ENCODE measurements at places on chromosomes 7 and 10.

GRCh38 chr10:121796342-121796741 lies 131.5 kb downstream of the ATE1 start:
- no peak for DNase-seq

DNA sequence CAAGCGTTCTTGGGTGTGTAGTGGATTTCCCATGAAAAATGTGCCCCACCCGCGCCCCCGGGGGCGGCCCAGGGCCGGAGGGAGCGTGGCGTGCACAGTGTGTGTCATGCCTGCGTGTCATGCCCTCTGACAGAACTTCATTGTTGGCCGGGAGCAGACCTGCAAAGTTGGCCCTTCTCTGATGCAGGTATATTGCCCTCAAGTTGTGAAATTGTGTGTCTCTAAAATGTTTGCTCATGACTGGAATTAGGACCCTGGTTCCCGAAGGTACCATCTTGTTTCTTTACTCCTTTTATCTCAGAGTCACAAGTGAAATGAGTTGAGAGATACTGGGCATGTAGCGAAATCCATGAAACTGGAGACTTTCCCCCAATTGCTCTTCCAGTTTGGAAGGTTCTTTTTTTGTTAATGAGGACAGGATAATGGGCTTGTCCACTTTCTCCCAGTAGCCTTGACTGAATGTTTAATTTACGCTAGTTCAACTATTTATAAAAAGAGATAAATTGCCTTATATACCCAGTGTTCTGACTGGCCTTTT lies 26.2 kb downstream of the ADK start:
- DNase-seq: no peak

GRCh38 chr7:123879628-123880027 lies 34.7 kb downstream of the HYAL4 start:
- DNase-seq: no peak

DNA sequence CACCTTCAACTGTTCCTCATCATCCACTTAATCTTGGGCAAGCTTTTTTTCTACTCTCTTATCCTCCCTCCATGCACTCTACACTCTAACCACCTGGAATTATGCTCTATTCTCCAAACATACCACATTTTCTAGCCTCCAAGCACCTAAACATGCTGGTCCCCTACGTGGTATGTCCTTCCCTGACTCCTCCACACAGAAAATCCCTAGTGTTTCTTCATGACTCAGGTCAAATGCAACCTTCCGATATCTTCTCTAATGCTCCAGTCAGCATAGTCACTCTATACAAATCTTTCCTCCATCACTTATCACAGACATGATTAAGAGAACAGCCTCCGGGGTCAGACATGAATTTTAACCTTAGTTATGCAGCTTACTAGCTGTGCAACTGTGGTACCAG lies 68.8 kb downstream of the ARMH3 start:
- DNase-seq: no peak

- DNase-seq: no peak
Measured at GRCh38 chr10:92891885-92892690, 43.8 kb downstream of the EXOC6 start.

- no peak for DNase-seq
Measured at GRCh38 chr7:32618470-32618869, 123.2 kb downstream of the AVL9 start.

DNA sequence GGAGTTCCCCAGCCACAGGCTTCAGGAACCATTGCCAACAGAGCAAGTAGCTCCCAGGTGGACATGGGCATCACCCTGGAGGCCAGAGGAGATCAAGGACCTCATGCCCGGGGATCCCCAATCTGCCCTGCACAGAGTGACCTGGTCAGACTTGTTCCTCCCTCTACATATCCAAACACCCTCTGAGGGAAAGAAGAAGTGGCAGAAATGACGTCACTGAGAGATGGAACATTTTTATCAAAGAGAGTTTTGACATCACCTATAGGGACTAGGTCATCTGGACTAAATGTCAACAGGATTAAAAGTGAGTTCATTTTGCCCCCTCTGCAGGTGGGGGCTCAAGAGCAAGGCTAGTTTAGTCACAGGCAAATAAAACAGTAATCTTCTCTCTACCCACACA lies 273.7 kb downstream of the SKAP2 start:
- no peak for DNase-seq

- no peak for DNase-seq
Measured at GRCh38 chr10:11595395-11595692, 16.1 kb downstream of the USP6NL start.

- no peak for DNase-seq
Measured at GRCh38 chr7:41047789-41048191, 655.1 kb downstream of the INHBA start.

DNA sequence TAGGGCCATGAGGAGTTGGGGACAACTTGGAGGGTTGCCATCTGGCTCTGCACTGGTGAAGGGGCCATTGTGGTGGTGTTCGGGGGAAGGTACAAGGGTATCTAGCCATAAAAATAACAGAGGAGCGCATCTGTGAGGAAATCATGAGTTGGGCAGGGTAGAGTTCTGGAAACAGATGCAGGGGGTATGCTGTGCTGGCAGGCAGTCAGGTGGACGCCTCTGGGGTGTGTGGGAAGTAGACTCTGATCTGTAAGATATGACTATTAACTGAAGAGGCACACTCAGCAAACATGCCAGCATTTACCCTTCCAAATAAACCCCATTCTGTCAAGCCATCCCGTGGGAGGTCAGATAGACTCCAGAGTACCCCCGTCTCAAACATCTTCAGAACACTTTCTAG lies 79.8 kb downstream of the CLEC2L start:
- DNase-seq: no peak

DNA sequence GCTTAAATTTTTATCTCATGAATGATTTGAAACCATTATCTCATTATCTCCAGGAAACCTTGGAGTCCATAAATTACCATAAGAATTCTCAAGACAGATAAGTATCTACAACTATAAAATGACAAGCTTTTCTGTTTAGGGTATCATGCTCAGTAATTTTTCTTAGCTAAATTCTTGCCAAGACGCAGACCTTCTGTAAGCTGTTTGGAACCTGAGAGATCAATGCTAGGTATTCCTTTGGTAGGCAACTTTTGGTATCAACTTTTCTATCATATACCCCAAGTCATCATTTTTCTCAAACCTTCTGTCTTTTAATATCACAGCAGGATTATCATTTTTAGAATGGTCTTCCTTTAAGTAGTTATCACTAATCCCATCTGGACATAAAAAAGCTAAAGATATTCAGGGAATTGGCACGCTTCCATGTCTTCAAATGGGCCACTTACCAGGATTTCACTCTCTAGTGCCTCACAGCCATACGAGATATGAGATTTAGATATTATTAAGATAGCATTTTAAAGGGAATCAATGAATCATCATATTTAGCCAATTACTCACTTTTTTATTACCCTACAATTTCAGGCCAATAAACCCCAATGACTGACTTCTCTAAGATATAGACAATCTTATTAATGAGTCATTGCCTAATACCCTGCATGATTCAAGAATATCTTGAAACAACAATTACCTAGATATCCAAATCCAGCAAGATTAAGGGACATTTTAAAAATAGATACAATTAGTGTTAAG lies 544.1 kb downstream of the HTR7 start:
- DNase-seq: no peak

DNA sequence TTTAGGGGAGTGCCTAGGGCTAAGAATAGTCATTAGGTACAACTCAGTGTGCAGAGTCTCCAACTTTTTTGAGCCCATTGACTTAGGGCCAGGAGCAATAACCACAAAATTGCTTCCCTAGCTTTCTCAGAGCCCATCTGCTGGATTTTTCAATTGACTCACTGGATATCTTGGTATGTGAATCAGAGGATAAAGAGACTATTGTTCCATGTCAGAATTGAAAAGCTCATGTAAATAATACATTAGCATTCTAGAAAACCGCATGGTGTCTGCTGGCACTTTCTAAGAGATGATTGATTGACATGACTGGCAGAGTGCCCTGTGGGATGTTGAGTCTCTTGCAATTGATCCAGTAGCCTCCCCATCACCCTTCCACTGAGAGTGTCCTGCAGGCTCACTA lies 246.2 kb downstream of the CCDC7 start:
- no peak for DNase-seq

GRCh38 chr7:99597762-99598501 lies at the start of gene TMEM225B:
Gene TMEM225B, plus strand, starts transcription at chr7:99598267. Its CDS starts 6,122 bp downstream, at chr7:99604389.
- DNase-seq: no peak

DNA sequence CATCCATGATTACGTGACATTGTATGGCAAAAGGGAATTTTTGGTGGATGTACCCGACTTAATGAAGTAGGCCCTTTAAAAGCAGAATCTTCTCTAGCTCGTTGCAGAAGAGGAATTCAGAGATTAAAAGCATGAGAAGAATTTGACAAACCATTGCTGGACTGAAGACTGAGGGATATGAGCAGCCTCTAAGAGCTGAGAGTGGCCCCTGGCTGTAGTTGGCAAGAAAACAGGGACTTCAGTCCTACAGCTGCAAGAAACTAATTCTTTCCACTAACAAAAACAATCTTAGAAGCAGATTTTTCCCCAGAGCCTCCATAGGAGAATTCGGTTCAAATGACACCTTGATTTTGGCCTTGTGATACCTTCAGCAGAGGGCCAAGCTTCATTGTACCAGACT lies 34.1 kb downstream of the MACC1 start:
- no peak for DNase-seq

GRCh38 chr7:98205162-98205845 lies 5.9 kb upstream of the BHLHA15 start:
- no peak for DNase-seq

- DNase-seq: no peak
Measured at GRCh38 chr10:75427951-75428350, 3.5 kb upstream of the LRMDA start.

DNA sequence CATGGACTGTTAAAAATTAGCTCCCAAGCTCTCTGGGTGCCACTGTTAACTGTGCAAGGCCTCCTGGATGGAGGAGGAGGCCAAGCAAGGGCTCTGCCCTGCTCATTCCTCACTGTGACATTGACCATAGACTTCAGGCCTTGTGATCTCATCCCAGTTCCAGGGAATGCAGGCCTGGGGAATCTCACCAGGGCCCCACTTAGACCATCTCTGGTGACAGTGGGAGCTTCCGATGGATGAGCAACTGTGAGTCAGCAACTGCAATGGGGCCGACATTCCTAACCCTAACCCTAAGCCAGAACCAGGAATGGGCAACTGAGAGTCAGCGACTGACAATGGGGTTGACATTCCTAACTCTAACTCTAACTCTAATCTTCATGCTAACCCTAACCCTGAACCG lies 50.4 kb upstream of the MSMB start:
- no peak for DNase-seq

GRCh38 chr7:99039384-99039891 lies 104.5 kb downstream of the SMURF1 start:
- no peak for DNase-seq

DNA sequence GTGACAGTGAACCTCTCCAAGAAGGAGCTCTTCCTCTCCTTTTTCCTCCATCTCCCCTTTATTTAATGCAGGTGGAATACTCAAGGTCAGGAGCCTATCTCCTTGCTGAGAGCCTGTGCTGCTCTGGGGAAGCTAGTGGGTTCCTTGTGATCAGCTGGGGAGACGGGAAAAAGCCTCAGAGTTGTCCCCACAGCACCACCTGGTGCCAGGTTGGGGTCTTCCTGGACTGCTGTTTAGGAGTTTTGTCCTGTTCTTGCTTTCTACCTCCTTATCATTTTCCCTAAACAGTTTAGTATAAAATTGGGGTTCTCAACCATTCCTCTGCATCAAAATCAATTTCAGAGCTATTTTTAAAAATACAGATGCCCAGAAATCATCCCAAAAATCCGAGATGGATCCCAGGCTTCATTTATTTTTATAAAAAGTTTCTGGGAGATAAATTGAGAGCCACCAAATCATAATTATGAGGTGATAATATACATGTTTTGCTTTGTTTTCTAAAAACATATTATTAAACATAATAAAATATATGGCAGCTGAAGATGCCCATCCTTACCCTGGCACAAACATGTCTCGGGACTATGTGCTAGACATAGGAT lies 44.3 kb downstream of the MACC1 start:
- no peak for DNase-seq

DNA sequence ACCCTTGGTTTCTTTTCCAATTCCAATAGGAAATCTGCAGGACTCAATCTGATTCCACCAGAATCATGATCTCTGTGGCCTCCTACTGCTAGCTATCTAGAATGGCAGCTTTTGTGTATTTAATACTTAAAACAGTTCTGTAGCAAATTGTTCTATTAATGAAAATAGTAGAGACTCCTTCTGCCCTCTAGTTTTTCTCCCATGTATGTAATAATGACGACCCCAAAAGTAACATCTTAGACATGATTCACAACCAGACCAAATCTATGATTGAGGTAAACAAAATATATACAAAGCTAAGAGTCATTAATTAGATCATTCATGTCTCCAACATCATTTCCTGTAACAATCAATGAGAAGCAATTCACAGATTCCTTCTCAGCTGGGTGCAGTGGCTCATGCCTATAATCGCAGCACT lies 259.1 kb upstream of the MKLN1 start:
- no peak for DNase-seq

DNA sequence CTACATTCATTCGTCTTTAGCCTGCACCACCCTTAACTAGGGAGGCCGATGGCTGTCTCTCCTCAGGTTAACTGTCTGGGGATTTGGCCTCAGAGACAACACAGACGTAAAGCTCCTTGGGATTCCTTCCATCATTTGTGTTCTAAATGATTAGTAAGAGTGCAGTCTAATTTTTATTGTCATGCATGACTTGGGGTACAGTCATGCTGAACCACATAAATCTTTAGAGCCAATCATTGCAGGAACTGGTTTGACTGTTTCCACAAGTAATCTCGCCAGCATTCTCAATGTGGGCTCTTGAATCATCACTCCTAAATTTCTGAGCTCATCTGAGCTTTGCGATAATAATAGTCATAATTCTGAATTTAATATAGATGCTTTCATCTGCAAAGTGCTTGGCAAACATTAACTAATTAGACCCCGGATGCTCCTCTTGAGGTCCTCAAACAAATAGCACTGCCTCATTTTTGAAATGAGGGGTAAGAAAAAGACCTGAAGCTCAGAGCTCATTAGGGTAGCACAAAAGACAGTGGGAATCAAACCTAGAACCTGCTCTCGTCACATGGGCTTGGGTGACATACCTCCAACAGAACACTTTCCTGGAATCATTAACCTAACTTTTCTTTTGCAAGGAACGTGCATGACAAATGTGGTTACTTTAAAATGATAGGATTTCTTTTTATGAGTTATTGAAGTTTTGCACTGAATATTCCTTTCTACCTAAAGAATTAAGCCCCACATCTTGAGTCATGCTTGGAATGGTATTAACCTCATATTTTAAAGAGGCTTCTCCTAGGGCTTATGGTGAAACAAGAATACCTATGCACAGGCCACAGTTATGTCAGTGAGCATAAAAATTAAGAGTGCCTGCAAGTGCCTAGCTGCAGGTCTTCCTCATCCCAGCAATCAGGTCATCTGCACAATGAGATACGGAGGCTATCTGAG lies 118.9 kb upstream of the NRP1 start:
- no peak for DNase-seq

DNA sequence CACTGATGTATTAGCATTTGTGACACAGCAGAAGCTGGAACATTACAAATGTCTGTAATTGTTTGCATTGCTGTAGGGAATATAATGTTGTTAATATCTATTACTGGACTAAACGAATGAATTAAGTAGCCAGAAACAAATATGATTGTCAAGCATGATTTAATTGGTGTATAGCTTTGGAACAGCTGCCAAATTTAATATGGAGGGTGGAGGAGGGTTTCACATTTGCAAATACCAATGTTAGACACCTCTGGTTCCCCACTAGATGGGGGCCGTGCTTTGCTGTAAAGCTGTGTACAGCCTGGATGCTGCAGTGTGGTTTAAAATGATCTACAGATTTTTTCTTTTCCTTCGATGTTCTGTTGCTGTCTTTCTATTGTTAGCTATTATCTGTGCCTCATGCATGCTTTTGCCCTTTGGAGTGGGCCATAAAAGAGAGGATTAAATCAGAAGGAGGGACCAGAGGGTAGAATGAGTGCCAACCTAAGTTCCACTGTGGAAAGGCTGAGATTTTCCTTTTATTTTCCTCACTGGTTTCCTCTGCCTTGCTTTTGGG lies 23.1 kb downstream of the DNAJB9 start:
- no peak for DNase-seq
